Left lung (tissue), 14 donors: ENCODE measurements at places on chromosomes 6 and 20. TPM values are rescaled to one million over a fixed set of nuclear protein-coding genes. Genes with fewer than 3 reads are reported as not detected.

Gene SLC25A27
- 140 TPM for polyA plus RNA-seq

Gene COL9A1
- polyA plus RNA-seq, result 1.1 TPM

Gene PRIM2
- 18.4 TPM for polyA plus RNA-seq

Gene TBX18
- 0.36 TPM for polyA plus RNA-seq

Gene TPBG
- polyA plus RNA-seq, result 6.4 TPM

Gene TCP11
- polyA plus RNA-seq, result 0.67 TPM

GRCh38 chr6:3456898-3457709, at the start of gene SLC22A23:
TSS of gene SLC22A23 (minus strand) at chr6:3457050. CDS start at chr6:3456559, 491 bp downstream.
- DNase-seq, result peak; percentile 44

- DNase-seq, result no peak
These were observed 69.7 kb upstream of the PMEPA1 start for GRCh38 chr20:57779401-57780003.

GRCh38 chr6:10310826-10311225, 104.0 kb downstream of the TFAP2A start:
- DNase-seq, result no peak
